Coronary artery (tissue), 2 donors: ENCODE measurements at places on chromosomes 3 and 15.

DNA sequence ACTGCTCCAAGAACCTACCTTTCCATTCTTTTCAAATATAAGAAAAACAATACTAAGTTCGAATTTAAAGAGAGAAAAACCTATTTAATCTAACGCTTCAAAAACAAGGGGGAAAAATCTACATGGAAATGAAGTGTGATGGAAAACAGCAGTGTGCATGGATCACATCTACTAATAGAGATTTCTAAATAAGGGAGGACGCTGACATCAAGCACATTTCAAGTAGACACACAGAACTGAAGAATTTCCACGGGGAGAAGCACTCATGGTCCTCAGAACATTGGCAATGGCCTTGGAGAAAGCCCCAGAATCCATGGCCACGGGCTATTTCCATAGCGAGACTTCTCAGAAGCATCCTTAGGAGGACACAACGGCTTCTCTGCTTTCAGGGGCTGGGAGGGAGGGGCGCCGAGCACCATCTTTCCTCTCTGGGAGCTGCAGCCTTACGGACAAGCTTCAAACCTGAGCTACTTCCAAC is 1.0 kb downstream of the TASOR start:
- peak; percentile 81 for DNase-seq

GRCh38 chr3:42668793-42669217 is 15.3 kb downstream of the ZBTB47 start:
- peak; percentile 62 for DNase-seq

- DNase-seq = no peak
These were observed 62.5 kb downstream of the TRIM69 start for GRCh38 chr15:44798826-44799225.

GRCh38 chr3:196115678-196116083 is 33.8 kb upstream of the TFRC start:
- no peak for DNase-seq

DNA sequence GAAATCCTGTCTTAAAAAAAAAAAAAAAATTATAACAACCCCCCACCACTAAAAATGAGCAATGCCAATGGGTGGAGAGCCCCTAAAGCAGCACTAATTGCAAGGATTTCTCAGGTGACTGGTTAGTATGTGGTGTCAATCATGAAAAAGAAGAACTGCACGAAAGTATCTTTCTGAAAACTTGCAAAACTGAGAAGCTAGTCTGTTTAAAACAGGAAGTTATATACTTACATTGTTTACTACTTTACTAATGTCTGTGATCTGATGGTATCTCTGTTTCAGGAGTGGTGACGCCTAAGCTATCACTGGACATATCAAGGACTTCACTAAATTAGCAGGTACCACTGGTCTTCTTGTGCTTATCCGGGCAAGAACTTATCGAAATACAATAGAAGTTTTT is at the start of gene CCR3:
CCR3 (plus strand) TSS at position 341 of the 400 bp plus-strand sequence. CDS start 22,699 bp downstream, outside the sequence.
- DNase-seq = no peak

DNA sequence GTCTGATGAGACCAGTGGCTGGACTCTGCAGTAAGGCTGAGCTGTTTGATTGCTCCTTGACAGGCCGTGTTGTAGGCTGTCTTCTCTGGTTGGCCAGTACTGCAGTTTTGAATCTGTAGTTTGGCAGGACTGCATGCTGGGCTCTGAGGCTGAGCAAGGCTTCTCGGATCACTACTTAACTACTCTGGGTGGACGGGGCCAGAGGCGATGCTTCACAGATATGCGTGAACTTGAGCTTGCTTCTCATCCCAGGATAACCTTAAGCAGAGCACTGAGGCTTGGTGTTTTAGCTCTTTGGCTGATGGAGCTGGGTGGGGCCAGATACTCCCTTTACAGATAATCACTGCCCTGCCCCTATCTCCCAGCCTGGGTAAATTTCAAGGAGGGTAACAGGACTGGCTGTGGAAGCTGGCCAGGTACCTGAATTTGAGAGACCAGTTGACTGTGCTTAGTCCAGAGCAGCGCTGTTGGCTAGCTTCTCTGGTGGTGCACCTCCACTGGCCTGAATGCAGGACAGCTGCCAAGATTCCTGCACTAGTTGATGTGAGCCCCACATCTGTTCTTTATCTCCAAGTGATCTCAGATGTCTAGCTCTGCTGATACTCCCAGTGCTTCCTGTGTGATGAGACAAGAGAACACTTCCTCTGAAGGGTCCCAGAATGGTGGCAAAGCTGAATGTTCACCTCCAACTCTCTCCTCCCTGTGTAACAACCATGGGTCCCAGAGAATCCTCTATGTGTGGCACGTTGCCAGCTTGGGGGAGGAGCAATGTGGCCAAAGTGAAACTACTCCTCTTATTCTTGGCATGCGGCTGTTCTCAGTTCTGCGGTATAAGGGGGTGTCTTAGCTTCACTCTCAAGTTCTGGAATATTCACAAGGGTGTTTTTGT is 37.9 kb downstream of the RPL39L start:
- peak; percentile 80 for DNase-seq

GRCh38 chr3:71076361-71077002 is 507.0 kb downstream of the FOXP1 start:
- DNase-seq = no peak
